ENCODE measurements at places on chromosomes 7 and 10. TPM values are rescaled to one million over a fixed set of nuclear protein-coding genes. Genes with fewer than 3 reads are reported as not detected.

DNA sequence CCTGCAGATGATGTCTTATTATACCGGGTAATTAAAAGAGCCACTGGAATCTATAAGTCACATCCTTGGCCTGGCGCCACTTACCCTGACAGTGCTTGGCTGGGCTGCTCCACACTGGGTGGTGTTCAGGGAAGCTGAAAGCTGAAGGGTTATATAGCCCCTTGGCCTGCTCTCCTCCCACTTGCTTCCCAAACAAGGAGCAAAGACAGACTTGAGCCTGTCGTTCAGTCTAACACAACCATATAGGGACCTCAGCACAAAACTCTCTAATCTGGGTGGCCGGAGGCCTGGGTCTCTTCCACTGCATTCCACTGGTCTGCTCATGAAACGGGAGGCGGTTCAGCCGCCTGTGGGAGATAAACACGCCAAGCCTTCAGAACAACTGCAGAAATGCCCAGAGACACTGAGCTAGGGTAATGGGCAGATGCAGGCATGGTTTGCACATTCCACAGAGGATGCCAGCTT lies at the start of gene ACTA2:
Gene ACTA2 (minus strand): TSS at position 127 of the 465 bp plus-strand sequence. CDS start 3,843 bp downstream, outside the sequence.
- no peak for DNase-seq

DNA sequence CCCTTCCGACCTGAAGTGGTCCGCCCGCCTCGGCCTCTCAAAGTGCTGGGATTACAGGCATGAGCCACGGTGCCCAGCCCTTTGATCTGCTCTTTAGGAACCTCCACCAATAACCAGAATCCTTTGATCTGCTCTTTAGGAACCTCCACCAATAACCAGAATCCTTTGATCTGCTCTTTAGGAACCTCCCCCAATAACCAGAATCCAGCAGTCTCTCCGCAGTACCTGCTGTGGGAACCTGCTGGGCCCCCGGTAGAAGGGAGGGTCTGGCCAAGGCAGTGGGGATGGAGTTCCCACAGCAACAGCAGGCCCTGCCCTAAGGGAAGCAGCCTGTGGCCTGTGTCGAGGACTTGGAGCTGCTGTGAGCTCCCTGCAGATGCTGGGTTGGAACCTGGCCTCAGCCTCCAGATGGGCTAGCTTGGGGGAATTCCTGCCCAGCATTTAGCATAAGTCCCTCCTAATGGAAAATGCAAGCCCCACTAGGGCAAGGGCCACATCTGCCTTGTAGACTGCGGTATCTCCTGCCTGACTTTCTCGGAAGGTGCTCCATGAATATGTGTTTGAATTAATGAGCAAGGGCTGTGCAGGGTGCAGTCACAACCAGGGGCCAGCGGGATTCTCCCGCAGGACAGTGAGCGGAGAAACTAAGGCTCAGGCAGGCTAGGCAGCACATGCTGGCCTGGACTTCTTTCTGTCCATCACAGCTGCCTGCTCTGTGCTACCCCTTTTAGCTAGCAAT lies 165.8 kb downstream of the UBE2H start:
- no peak for DNase-seq

GRCh38 chr10:106439366-106439765 lies 725.1 kb downstream of the SORCS1 start:
- no peak for DNase-seq

- no peak for DNase-seq
These were observed 219.3 kb downstream of the JAZF1 start for GRCh38 chr7:27961255-27961654.

ST8SIA6 gene
- not detected for total RNA-seq

GIMAP7 gene
- 40.5 TPM for total RNA-seq
